ENCODE measurements at places on chromosomes 11 and 22.
A peak's percentile ranks its signal among the peaks of the same experiment; 100 is the strongest.

DNA sequence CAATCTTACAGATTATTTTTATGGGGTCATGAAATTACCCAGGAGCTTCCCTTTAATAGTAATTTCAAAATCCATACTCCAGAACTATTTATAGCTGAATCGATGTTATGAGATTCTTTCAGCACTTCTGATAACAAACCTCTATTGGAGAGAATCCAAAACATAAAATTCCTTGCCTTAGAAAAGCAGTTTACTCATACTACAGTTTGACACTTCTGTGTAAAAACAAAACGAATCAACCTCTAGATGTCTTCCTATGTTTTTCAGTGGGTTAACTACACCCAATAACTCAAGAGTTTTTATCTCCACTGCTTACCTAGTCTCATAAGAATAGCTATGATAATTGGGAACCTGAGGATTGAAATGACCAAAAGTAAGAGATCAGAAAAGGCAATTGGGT, 35.6 kb downstream of the KIF18A start:
- no peak for DNase-seq

DNA sequence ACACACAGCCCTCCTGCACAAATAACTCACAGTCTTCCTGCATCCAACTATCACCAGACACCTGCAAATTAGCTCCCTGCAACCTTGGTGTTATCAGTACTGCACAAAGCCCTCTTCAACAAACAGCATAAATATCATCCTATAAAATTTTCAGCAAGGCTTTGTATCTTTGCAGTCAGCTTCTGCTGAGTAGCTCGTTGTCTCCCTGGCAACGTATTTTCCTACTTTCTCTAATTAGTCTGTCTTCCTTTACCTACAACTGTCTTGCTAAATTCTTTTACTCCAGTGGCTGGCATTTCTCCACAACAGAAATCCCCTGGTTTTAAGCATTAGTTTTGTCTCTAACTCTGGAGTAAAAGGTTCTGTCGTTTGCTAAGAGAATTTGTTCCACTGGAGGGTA, 3.9 kb downstream of the OR8D4 start:
- no peak for DNase-seq

GRCh38 chr11:69171476-69172240, 15.9 kb downstream of the SMIM38 start:
- DNase-seq = no peak

DNA sequence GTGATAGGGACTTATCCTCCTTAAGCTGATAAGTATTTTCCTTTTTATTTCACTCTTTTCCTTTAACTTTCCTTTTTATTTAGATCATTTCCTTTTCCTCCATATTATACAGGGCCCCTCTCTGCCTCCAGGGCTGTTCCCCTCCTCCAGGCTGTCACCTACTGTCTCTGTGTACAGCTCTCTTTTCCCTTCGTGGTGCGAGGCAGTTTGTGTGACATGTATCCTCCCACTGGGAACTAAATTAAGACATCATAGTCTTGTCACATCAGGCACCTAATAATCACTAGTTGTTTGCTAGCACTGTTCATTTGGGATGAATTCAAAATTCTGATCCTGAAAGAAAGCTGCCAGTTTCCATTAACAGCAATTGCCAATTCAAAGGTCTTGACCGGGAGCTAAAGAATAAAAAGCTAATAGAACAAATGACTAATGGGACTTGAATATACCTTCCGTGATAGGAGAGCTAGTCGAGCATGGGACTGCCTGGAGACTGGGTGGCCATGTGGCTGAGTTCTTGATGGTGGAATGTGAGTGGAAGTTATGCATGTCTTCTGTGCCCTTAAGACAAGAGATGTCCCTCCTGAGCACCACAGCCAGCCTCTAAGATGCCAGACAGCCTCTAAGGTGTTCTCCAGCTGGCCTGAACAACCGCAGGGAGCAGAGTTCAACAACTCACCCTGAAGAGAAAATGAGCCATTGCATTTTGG, 77.7 kb upstream of the LRRC55 start:
- no peak for DNase-seq

GRCh38 chr11:48093323-48093722, 113.0 kb downstream of the PTPRJ start:
- peak; percentile 42 for DNase-seq

All from LNCaP clone FGC (cell line).